C1 segment of cervical spinal cord (tissue), 14 donors: ENCODE measurements at places on chromosomes 16 and 17.
A peak's percentile ranks its signal among the peaks of the same experiment; 100 is the strongest.

DNA sequence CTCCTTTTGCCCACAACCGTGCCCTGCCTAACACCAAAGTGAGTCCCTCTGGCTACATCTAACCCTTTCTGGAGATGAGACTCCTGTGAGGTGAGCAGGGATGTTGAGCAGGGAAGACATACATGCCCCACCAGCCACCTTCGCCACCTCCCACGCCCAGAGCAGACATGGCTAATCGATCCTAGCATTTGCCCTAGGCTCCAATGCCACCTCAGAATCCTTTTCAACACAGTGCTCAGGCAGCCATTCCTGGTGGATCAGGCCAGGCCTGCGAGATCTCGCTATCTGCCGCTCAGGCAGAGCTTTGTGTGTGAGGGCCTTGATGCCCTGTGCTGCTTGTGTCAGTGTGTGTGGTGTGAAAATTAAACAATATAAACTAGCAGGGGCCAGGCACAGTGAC lies 21.0 kb downstream of the SCGB1C2 start:
- no peak for DNase-seq

DNA sequence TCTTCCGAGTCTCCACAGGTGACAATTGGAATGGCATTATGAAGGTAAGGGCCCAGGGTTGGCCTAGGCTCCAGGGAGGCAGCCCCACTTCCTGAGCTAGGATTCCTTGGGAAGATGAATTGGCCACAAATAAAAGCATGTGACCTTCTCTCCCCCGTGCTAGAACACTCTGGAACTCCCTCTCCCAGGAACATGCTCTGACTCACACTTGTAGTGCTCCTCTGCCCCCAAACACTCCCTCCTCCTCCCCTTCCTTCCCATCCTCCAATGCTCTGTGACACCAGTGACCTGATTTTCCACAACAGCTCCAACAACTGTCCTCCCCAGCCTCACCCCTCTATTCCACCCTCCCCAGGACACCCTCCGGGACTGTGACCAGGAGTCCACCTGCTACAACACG lies 16.4 kb upstream of the ABCC3 start:
- DNase-seq: no peak

GRCh38 chr17:63173903-63174302 lies 207.9 kb downstream of the TANC2 start:
- DNase-seq: no peak

DNA sequence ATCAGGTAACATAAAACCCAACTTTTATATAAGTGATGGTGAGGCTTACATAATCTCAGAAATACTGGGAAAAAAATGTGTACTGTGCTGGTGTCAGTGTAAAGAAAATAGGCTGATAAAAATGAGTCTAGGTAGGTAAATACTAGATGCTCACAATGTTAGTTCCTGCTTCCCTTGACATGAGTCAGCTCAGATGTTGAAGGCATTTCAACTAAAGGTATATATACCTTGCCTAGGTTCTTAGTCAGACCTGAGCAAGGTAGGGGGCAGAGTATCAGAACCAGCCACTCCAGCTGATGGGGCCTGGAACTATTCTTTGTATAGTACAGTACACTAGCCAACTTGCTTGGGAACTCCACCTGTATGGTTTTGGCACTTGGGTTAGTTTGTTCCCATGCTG lies 51.0 kb upstream of the CA10 start:
- DNase-seq: no peak

- DNase-seq: no peak
Measured at GRCh38 chr16:75580-76501, 2.2 kb upstream of the MPG start.

DNA sequence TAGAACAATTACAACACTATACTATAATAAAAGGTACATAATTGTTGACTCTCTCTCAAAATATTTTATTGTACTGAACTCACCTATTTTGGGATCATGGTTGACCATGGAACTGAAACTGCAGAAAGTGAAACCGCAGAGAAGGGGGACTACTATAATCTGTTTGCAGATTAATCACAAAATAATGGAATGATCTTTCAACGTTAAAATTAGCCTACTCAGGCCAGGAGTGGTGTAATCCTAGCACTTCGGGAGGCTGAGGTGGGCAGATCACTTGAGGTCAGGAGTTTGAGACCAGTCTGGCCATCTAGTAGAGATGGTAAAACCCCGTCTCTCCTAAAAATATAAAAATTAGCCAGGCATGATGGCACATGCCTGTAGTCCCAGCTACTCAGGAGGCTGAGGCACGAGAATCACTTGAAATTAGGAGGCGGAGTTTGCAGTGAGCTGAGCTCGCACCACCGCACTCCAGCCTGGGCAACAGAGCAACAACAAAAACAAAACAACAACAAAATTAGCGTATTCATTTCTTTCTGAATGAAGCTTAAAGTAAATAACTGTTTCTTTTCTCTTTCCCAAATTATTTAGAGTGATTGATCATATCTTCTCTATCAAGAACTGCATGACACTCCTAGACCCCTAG lies 45.6 kb downstream of the IKZF3 start:
- no peak for DNase-seq

DNA sequence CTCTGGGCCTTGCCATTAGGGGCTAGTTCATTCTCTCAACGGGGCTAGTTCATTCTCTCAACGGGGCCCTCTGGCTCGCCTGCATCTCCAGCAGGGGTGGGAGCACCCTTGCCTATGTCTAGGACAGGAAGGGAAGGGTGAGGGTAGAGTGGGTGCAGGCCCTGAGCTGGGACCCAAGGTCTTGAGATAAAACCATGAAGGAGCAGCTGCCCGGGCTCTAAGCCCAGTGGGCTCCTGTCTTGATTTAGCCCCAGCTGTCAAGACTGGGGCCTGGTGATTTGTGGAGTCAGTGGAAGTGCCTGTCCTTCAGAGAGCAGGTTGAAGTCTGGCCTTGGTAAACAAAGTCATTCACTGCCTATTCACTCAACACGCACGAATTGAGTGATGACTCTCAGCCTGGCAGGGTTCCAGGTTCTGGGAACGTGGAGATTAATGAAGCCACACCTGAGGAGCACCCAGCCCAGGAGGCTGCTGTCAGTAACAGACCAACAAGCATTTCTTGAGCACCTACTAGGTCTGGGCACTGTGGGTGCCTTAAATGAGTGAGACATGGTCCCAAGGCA lies 35.4 kb downstream of the WNT3 start:
- DNase-seq: no peak

DNA sequence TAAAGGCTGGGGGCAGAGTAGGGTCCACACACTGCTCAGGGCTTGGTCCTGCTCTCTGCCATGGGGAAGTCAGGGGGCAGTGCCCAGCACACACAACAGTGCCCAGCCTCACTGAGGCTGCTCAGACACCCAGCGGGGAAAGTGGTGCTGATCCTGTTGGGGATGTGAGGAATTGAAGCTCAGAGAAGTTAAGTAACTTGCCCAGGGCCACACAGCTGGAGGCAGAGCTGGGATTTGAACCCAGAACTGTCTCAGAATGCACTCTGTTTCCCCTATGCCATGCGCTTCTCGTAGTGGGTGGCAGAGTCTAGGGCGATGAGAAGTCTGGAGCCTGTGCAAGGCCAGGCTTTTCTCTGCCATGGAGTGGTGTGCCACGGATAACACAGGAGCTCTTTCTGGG lies 59.3 kb downstream of the SDK2 start:
- no peak for DNase-seq

DNA sequence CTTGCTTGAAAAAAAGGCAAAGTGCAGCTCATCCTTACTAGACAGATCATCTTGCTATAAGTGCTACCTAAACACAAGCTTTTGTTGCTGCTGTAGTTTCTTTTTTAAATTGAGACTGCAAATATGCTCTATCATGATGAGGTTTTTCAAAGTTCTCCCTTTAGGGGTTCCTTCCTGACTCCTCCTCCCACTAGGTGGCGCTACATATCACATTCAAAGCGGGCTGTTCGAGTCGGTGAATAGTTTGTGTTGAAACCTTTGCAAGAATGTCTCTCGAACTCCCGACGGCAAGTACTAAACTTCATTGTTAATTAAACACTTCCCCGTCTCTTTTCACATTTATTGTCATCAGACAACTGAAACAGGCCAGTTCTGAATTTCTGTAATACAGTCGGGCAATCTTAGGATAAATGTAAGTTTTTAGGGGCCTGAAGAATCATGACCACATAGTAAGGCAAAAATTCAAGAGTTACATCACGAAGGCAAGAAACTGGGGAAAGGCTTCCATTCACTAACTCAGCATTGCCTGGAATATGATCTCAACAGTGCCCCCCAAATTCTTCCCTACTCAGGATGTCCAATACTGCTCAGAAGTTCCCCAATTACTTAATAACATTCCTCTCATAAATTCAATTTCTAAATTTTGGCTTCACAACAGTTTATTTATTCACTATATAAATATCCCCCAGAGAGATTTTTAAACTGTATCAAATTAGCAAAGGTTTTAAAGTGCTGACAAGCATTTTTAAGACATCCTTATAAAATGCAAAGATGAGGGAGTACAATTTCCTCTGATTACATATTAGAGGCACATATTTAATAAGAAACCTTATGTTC lies 6.7 kb downstream of the HS3ST3A1 start:
- DNase-seq: peak; percentile 16

DNA sequence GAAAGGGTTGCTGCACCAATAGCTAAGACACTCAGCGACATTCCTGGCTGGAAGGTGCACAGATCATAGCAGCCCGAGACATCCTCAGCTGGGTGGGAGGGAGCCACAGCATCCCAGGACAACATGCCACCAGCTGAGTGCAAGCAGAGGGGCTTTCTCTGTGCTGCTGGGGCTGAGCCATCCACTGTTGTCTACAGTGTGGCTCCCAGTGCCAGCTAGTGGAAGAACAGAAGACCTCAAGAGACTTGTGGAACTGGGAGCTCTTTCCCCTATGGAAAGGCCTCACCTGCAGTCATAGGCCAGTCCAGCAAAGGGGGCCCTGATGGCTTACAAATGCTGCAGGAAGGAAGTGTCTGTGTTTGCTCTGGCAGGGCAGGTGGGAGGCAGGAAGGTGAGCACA lies 131.0 kb downstream of the C16orf78 start:
- no peak for DNase-seq

DNA sequence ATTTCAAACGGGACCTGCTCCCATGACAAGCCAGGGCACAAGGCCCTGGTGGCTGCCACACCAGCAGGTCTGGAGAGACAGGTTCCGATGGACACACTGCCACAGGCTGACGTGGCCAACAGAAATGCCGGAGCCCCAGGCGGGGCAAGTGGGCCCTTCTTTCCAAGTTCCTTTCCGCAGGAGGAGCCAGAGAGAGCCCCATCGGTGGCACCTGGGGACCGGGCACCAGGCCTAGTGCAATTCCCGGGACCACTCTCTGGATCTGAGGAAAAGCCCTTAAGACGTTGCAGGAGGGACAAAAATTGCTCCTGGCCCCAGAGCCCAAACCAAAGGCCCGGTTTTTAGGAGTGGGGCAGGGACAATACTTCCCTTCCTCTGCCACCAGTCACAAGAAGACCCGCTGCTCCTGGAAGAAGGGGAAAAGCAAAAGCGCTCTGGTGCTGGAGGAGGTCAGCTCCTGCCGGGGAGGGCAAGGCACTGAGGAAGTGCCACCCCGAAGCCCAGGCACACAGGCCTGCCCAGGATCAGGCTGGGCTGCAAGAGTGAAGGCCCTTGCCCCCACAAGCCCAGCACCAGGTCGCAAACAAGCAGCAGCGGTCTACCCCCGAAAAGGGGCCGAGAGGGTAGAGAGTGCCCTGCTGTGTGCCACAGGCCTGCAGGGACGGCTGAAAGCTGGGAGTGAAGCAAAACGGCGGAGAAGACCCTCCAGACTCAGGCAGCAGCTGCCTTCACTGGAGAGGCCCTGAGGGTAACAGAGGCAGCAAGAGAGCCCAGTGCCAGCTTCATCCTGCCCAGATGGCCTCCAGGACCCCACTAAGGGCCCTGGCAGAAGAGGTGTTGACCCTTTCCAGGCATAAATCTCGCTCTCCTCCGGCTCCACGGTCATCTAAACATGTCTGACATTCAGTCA lies 29.1 kb downstream of the MAP1LC3B start:
- no peak for DNase-seq

GRCh38 chr17:55632893-55633292 lies 89.8 kb downstream of the TMEM100 start:
- no peak for DNase-seq

DNA sequence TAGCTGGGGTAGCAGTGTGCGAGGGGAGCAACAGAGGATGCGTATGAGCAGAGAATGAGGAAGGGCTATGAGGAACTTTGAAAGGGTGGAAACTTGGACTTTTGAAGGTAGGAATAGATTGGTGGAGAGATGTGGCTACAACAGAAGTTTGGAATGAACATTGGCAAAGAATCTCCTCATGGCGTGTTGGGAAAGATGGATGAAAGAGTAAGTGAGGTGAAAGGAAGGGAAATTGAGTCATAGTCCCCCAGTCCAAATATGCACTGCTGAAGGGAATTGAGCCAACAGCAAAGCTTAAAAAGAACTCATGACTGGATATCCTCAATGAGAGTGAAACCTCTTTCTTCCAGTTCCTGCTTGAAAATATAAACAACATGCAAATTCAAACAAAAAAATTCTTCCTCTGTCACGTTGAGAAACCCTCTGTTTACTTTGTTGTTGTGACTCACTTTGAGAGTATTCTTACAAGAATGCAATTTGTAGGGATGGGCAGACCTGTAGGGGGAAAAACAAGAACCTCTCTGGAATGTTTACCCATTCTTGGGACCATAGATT lies 313.2 kb upstream of the KCNJ16 start:
- DNase-seq: no peak

- DNase-seq: no peak
Measured at GRCh38 chr16:30377050-30377811, 2.6 kb downstream of the MYL11 start.

DNA sequence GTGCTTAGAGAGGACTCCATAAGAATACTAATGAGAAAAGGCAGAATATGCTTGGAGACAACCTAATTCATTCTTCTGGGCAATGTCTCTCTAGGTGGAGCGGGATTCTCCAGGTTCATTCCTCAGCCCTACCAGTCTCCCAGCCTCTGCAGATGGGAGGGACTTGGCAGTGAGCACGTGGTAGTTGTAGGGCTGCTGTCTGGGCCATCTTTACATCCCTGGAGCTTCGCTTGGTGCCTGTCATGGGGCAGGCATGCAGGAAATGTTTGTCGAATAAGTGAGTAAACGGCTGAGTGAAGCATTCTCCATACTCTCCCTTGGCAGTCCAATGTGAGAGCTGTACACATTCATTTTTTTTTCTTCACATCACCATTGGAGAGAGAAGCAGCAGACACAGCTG lies 387.5 kb downstream of the UTP18 start:
- DNase-seq: no peak

DNA sequence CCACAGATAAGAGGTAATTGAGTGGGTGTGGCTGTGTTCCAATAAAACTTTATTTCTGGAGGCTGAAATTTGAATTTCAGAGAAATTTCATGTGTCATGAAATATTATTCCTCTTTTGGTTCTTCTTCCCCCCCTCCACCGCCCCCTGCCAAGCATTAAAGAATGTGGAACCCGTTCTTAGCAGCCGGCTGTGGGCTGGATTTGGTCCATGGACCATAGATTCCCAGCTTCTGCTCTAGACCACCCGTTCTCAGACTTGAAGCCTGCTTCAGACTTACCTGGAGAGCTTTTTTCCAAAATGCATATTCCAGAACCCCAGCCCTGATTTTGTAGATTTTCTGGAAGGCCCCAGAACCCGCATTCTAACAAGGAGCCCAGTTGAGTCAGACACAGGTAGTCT lies 15.1 kb upstream of the LASP1NB start:
- DNase-seq: no peak
